ENCODE measurements at places on chromosomes 2 and 18.

- no peak for DNase-seq
Observed at GRCh38 chr2:24579053-24579803, 88.2 kb downstream of the NCOA1 start.

GRCh38 chr2:236717729-236718128, 148.1 kb downstream of the ACKR3 start:
- DNase-seq: no peak

DNA sequence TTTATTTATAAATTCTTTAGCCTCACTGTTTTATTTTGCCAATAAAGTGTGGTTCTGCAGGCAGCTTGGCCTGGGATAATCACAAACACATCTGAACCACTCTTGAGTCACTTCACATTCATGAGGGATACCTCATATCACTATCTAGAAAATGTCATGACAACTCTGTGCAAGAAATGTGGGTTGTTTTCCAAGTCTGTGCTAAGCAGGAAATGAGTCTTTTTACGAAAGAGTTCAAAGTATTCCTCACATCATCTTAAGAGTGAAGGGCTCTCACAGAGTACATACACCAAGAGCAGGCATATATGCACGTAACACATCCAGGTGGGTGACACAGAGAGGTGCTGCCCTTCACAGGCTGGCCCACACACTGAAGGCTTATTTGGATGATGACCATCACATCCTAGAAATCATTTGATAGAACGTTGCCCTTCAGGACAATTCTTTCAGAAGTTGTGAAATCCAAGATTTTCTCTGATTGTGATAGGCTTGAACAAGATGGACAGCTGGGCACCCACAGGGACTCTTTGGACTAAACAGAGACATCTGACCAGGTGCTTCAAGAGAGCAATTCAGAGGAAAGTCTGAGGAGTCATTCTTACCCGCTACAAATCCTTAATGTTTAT, 811.1 kb upstream of the LRATD1 start:
- no peak for DNase-seq

- DNase-seq: no peak
Observed at GRCh38 chr18:10514601-10515000, 11.2 kb upstream of the NAPG start.

DNA sequence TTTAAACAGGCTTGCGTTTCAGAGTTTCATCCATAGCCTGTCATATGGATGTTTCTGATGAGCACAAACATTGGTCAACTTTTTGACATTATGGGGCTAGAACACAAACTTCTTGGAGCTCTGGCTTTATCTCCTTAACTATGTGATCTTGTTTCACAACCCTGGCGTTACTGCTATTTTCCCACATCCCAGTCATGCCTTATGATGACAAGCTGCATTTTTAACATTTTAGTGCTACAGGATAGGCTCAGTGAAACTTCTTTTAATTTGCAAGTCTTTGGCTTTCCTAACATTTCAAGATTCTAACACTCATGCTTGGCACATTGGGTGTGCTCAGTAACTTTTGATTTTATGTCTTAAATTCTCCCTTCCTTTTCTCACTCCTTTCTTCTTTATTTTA, 21.0 kb upstream of the PDE1A start:
- no peak for DNase-seq

DNA sequence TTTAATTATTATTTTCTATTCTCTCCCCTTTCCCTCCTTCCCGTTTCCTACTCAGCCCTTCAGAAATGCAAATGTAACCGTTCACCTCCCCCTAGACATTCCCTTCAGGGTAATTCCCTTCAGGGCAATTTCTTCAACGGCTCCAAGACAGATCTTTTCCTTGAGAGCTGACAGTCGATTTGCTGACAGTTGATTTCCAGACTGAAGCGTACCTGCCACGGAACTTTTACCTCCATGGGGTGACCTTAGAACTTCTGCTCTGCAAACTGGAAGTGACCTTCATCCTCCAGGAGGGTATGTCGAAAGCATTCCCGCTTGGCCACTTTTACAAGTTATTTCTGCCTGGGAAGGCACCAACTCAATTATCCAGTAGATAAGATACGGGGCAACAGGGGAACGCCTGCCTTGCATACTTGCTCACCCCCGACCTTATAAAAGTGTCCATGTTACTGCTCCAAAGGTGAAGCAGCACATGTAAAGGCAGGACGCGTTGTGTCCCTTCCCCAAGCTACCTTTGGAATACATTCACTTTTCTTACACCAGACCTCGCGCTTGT, 18.5 kb downstream of the B3GNT7 start:
- no peak for DNase-seq

DNA sequence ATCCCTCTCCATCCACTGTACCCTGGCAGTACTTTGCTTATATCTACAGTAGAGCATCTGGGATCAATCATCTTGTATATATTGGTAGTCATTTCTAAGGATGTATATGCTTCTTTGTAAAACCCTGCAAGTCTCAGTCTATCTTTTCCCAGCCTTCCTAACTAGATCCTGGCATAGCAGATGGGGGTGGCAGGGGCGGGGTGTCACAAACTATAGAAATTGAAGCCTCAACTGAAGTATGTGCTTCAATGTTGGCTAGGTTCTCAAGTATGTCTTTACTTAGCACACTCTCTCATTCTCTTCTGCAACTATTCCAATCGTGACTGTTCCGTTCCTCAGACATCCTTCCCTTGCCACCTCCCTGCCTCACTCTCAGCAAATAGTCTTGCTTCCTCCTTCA, 30.1 kb upstream of the AGPS start:
- DNase-seq: no peak

- no peak for DNase-seq
Observed at GRCh38 chr2:64426183-64426952, 27.6 kb upstream of the LGALSL start.

GRCh38 chr18:59715966-59716369, 18.7 kb upstream of the CCBE1 start:
- no peak for DNase-seq

DNA sequence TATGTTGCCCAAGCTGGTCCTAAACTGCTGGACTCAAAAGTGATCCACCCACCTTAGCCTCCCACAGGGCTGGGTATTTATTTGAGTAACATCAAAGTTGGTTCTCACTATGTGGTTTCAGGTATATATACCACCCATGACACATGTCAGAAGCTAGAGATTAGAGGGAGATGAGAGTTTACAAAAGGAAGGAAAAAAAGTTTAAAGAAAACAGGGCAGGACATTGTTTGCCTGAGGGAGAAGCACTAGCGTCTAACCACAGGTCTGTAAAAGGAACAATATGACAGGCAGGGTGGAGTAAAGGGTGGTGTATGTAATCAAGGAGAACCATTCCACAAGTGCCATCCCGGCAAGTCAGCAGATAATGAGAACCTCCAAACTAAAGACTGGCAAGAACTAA, 8.5 kb downstream of the CEP76 start:
- no peak for DNase-seq

DNA sequence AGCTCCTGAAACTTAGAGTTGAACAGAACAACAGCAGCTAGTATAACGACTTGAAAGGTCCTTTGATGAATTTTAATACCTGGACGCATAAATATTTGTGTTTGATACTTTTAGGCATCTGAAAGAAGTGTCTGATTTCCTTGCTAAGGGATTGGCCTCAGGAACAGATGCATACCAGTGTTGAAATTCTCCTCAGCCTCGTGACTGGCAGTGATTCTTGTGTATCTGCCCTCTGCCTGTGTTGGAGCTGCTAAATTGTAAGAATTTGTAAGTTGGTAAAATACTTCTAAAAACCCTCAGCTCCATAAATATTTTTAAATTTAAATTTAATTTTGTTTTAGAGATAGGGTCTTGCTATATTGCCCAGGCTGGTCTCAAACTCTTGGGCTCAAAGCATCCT, 22.4 kb upstream of the SCYGR1 start:
- DNase-seq: no peak

GRCh38 chr2:451495-451894, 163.6 kb upstream of the ALKAL2 start:
- DNase-seq: no peak

- no peak for DNase-seq
Observed at GRCh38 chr2:55934337-55934736, 10.8 kb upstream of the EFEMP1 start.

DNA sequence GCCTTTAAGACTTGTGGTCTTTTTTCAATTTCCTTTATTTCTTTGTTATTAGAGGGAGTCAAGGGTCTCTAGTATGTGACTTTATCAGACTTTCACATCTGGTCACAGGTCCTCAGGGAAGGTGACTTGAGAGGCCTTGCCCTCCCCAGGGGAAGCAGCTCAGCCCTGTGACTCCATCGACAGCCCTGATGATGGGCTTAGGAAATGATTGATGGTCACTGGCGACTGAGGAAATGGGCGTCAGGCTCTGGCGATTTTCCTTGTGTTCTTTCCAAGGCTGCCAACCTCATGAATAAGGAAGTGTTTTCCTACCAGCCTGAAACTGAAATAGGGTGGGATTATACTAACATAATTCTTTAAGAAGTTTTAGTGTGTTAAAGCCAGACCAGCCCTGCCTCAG, 21.1 kb downstream of the SERPINE2 start:
- no peak for DNase-seq

- no peak for DNase-seq
Observed at GRCh38 chr2:36512705-36513104, 85.3 kb downstream of the FEZ2 start.

GRCh38 chr2:8976442-8977259, 26.8 kb downstream of the MBOAT2 start:
- DNase-seq: no peak

GRCh38 chr2:37676274-37676673, 4.8 kb upstream of the CDC42EP3 start:
- DNase-seq: no peak

- DNase-seq: no peak
Observed at GRCh38 chr2:42902939-42903709, 110.7 kb upstream of the HAAO start.

DNA sequence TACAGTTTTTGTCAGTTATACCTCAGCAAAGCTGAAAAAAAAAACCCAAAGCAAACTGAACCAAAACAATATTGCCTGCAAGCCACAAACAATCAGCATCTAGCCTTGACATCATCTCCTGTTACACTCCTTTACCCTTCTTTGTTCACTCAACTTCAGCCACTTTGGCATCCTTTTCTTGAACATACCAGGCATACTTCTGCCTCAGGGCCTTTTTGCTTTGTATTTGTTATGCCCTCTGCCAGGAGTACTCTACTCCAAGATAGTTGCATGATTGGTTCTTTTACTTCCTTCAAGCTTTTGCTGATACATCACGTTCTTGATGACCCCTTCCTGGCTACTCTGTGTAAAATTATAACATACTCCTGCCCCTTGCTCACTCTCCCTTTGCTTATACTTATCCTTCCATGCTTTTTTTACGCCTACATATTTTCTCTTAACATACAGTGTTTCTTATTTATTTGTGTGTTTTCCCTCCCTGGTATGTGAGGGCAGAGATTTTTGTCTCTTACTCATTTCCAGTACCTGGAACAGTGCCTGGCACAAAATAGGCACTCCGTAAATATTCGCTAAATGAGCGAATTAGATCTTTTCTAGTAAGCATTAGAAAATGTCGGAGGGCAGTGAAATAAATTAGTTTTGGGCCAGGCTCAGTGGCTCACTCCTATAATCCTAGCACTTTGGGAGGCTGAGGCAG, 12.7 kb downstream of the ABI2 start:
- no peak for DNase-seq

DNA sequence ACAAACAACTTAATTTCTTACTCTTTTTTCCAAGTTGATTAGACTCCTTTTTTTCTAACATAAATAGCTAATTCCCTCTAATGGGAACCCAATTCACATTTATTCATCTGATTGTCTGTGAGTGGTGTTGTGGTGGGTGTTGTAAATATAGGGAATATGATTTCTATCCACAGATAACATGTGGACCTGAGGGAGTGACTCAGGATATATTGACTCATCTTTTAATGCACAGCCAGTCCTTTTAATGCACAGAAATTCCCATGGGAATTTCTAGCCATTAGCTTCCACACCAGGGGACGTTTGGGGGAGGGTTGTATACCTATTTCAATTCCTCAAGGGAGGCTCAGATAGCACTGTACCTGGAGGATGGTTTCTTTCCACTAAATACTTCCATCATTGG, 1339.6 kb upstream of the LRRTM1 start:
- DNase-seq: no peak

- DNase-seq: no peak
Observed at GRCh38 chr2:68770271-68771111, 35.9 kb downstream of the ARHGAP25 start.

- DNase-seq: no peak
Observed at GRCh38 chr18:36485772-36486171, 188.3 kb downstream of the FHOD3 start.

DNA sequence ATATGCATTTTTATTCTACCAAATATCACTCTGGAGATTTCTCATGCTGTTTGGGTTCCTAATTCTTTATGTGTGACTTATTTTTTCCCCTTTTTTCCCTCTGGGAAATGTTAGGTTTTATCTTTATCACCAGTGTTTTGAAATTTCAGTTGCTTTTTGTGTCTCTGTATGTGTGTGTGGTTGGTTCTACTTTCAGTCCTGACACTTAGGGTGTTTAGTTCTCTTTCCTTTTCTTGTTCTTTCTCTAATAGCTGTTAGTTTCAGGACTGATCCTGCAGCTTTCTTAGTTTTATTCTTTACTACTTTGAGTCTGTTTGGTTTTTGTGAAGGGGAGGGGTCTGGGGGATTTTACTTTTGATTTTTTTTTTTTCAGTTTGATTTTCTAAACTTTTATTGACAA, 23.1 kb downstream of the PPM1B start:
- no peak for DNase-seq

GRCh38 chr2:12702168-12703121, 14.3 kb upstream of the TRIB2 start:
- peak; percentile 46 for DNase-seq

DNA sequence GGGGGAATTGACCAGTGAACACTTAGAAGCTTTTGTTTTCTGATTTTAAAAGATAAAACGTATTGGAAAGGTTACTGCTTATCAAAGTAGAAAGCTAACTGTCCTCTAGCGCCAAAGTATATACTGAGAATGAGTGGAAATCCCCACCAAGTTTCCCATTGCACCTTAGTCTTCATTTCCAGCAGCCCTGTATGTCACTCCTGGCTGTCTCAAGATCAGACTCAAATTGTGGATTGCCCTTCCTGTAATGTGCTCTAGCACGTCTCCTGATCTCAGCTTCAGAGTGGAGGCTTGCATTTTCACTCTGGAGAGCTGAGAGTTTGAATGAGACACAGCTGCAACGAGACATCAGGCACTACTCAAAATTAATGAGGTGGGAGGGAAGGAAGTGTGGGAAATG, 26.6 kb downstream of the MFF start:
- DNase-seq: no peak

- DNase-seq: no peak
Observed at GRCh38 chr2:1662606-1663180, 81.6 kb downstream of the PXDN start.

DNA sequence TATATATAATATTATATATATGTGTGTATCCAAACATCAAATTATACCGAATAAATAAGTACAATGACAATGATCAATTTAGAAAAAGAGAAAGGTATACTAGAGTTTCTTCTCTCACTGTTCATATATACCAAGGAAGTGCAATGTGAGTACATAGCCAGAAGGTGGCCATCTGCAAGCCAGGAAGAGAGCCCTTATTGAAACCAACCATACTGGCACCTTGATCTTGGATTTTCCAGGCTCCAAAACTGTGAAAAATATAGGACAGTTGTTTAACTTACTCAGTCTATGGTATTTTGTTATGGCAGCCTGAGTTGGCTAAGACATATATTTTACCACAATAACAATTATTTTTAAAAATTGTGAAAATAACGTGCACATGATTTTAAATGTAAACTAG, 1490.2 kb upstream of the SLC39A10 start:
- DNase-seq: no peak

GRCh38 chr2:74188018-74188601, 9.4 kb upstream of the MOB1A start:
- no peak for DNase-seq

Measured in uterus (tissue), 4 donors.